ENCODE measurements at places on chromosomes 16 and 17.
A peak's percentile ranks its signal among the peaks of the same experiment; 100 is the strongest.

DNA sequence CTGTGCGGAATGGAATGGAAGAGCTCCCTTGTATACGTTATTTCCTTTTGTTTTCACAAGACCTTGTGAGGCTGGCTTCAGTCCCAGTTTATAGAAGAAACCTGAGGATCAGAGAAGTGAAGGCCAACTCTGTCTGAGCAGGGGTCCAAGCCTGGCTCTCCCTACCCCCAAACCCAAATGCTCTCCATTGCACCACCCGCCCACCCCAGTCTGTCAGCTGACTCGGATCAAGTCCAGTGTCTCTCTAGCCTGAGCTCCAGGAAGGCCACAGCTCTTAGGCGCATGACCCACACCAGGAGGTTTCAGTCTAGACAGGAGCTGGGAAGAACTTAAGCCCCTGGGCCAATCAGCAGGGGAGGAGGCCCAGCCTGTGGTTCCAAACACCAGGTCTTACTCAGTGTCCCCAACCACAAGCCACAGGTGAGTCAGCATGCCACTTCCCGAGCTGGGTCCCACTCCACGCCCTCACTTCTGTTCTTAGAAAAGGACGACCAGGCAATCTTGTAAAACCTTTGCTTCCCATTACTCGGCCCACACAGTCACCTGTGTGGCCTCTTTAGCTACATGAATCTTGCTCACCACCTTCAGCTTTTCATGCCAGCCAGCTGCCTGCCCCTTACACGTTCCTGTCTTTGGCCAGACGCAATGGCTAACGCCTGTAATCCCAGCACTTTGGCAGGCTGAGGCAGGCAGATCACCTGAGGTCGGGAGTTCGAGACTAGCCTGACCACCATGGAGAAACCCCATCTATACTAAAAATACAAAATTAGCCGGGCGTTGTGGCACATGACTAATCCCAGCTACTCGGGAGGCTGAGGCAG lies 27.8 kb downstream of the TK2 start:
- DNase-seq: peak; percentile 97

DNA sequence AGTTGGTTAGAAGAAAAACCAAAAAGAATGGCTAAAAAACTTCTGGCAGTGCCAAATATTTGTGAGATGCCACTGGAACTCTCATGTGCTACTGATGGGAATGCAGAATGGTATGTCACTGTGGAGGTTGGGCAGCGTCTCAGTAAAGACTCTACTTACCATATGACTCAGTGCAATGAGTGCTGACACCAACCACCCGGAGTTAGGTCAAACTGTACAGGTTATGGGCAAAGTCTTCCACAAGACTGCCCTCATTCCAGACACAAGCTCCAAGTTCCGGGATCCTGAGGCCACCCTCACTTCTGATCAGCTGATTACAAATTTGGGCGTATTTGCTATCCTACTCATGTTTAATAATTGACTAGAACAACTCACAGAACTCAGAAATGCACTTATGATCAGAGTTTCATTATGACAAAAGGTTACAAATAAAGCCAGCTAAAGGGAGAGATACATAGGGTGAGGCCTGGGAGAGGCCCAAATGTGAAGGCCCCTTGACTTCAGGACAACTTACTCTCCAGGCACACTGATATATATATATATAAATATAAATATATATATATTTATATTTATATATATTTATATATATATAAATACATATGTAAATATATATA lies 114.9 kb downstream of the TRIM37 start:
- peak; percentile 39 for DNase-seq

DNA sequence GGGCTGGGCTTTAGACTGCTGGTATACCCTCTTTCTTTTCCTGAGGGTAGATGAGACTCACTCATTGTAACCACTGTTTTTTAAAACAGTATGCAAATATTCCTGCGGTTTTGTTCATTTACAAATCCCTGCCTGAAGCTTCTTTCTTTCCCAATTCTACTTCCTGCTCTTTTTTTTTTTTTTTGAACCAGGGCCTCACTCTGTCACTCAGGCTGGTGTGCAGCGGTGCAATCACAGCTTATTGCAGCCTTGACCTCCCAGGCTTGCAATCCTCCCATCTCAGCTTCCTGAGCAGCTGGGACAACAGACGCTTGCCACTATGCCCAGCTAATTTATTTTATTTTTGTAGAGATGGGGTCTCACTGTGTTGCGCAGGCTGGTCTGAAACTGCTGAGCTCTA lies 8.0 kb upstream of the SULT1A1 start:
- DNase-seq: no peak

DNA sequence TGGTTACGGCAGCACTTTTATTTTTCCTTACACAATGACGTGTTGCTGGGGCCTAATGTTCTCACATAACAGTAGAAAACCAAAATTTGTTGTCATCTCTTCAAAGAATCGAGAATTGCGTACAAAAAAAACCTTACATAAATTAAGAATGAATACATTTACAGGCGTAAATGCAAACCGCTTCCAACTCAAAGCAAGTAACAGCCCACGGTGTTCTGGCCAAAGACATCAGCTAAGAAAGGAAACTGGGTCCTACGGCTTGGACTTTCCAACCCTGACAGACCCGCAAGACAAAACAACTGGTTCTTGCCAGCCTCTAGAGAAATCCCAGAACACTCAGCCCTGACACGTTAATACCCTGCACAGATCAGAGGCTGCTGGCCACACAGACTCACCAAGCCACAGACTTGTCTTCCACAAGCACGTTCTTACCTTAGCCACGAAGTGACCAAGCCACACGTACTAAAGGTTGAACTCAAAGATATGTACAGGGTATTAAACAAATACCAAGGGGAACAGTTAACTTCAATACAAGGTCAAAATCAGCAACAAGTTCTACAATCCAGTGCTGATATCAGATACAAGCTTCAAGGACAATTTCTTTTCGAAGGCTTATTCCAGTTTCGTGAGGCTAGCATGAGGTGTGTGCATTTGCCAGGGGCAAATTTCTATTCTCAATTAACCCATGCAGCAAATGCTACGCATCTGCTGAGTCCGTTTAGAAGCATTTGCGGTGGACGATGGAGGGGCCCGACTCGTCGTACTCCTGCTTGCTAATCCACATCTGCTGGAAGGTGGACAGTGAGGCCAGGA lies 2.4 kb downstream of the ACTG1 start:
- DNase-seq: peak; percentile 39

GRCh38 chr16:7398536-7398935 lies 65.9 kb downstream of the RBFOX1 start:
- DNase-seq: no peak

DNA sequence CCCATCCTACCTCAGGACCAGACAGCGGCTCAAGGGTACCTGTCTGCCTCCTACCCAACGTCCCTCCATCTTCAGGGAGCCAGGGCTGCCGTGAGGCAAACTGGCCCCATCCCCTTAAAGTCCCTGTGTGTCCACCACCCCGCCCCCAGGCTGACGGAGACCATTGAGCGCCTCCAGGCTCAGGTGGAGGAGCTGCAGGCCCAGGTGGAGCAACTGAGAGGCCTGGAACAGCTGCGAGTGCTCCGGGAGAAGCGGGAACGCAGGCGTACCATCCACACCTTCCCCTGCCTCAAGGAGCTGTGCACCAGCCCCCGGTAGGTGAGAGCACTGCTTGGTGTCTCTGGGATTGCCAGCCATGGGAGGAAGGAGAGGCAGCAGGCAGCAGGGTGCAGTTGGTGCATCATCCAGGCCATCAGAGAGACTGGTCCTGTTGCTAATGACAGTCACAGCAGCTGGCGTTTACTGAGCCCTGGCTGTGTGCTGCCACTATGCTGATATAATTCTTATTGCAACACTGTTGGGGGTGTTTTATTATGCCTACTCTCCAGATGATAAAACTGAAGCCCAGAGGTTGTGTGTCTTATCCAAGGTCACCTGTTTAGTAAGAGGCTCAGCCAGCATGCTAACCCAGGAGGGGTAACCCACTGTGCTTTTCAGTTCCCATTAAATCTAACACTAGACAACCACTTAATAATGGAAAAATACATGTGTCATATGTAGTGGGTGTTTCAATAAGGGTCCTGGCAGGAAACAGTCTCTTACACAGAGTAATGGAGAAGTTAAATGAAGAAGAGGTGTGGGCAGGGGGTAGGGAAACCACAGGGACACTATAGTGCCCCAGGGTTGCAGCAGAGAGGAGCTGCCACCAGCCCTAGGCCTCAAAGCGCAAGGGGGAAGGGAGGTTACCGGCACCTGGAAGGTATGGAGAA lies 10.3 kb upstream of the MRPL58 start:
- DNase-seq: no peak

- no peak for DNase-seq
These were observed 239.2 kb upstream of the GSE1 start for GRCh38 chr16:85373741-85374570.

DNA sequence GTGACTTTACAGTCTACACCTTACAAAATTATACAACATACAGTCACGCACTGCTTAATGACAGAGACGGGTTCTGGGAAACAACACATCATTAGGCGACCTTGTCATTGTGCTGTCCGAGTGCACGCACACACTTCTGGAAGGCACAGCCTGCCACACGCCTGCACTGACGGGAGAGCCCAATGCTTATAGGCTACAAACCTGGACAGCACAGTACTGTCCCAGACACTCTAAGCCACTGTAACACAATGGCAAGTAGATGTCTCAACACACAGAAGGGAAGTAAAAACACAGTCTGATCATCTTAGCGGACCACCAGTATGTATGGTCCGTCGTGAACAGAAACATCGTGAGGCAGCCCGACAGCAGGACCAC lies 29.8 kb downstream of the KLHDC4 start:
- DNase-seq: no peak

DNA sequence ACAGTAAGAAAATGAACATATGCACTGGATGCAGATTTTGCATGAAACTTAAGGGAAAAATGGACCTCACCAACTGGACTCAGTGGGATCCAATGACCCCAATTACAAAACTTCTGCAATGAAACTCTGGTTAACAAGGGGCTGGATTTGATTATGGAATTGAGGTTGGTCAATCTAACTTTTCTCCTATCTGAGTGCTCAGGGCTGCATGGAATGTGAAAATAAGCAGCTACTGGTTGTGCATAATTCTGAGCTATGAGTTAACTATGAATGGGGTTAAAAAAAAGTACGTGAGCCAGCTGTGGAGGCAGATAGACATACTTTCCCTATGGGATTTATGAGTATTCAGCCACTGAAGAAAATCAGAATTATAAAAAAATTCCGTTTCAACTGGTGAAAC lies 9.2 kb downstream of the FAM20A start:
- no peak for DNase-seq

GRCh38 chr17:9755083-9755482 lies 36.3 kb downstream of the DHRS7C start:
- DNase-seq: no peak

GRCh38 chr17:41695134-41695661 lies 6.5 kb downstream of the EIF1 start:
- peak; percentile 33 for DNase-seq

GRCh38 chr16:1538804-1539520 lies 5.5 kb downstream of the TMEM204 start:
- peak; percentile 51 for DNase-seq

- DNase-seq: no peak
These were observed 835.6 kb upstream of the RBFOX1 start for GRCh38 chr16:6496996-6497395.

- DNase-seq: no peak
These were observed 178.9 kb downstream of the C16orf95 start for GRCh38 chr16:87138316-87138715.

DNA sequence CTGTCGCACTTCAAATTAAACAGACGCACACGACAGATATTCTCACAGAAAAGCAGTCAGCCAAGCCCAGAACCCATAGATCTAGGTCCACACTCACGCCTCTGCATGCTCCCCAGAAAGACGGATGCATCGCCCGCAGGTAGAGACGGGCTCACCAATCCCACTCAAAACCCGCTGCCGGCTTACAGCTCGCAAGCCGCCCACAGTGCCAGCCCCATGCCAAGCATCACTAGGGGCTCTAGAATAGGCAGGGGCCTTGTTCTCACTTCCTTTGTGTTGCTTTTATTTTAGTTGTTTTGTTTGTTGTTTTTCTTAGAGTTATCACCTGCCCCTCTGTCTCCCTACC lies 336 bp upstream of the BMERB1 start:
- no peak for DNase-seq

- DNase-seq: no peak
These were observed 156.8 kb downstream of the XYLT1 start for GRCh38 chr16:17313793-17314547.

- DNase-seq: no peak
These were observed 83.3 kb downstream of the ABHD15 start for GRCh38 chr17:29483503-29483902.

DNA sequence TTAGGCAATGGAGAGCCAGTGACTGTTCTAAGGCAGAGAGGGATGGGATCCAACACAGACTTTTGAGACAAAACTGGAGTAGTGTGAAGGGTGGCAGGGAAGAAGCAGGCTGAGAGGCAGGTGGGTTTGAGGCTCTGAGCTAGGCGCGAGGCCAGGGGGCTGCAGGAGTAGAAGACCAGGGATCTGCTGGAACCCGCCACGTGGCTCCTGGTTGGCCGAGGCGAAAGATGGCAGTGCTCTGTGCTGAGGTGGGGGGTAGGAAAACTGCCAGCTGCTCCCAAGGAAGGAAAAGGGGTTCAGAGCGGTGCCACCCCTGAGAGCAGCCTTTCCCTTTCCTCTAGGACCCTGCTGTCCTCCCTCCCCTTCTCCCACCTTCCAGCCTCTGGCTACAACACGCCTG lies 5.6 kb downstream of the CD300LG start:
- DNase-seq: no peak

DNA sequence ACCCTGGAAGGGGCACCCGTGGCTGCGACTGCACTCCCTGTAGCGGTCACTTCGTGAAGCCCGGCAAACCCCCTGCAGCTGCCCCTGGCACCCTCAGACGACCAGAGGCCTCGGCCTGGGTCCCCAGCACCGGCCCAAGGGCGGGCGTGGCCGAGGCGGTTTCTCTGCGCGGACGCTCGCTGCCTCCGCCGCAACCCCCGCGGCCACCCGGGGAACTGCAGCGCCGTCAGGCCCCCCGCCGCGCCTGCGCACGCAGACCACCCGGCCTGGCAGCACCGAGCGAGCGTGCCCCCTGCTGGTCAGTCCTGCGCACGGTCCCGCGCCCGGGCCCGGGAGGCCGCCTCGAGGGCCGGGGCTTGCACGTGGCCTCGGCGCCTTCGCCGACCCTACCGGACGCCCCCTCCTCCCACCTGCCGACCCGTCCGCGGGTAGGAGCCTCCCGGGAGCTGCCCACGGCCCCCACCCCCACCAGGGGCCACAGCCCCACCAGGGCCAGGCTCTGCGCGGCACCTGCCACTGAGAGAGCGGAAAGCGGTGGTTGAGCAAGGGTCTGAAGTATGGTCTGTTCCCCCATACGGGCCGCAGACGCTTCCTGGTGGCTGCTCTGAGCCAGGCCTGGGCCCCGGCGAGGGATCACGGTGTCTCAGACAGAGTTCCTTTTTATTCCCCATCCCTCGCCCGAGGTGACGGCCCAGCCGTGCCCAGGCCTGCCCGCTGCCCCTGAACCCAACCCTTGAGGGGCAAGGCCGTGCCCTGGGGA lies 11.5 kb upstream of the HS3ST6 start:
- DNase-seq: peak; percentile 97

- DNase-seq: no peak
These were observed 2.1 kb upstream of the CHMP6 start for GRCh38 chr17:80989586-80989913.

Data from activated T-cell treated with anti-CD3 and anti-CD28 coated beads, Interleukin-2, amount 50 U/mL, for 48 hours (primary cell).